Suppressor macrophage (primary cell): ENCODE measurements at places on chromosomes 6 and 20.
A peak's percentile ranks its signal among the peaks of the same experiment; 100 is the strongest.

- DNase-seq = no peak
Observed at GRCh38 chr6:128807577-128807976, 75.4 kb upstream of the LAMA2 start.

- no peak for DNase-seq
Observed at GRCh38 chr6:127148511-127148910, 30.0 kb downstream of the RSPO3 start.

GRCh38 chr20:32053648-32054047, 1.6 kb downstream of the HCK start:
- no peak for DNase-seq

GRCh38 chr6:30158475-30159040, 2.5 kb downstream of the TRIM10 start:
- no peak for DNase-seq

DNA sequence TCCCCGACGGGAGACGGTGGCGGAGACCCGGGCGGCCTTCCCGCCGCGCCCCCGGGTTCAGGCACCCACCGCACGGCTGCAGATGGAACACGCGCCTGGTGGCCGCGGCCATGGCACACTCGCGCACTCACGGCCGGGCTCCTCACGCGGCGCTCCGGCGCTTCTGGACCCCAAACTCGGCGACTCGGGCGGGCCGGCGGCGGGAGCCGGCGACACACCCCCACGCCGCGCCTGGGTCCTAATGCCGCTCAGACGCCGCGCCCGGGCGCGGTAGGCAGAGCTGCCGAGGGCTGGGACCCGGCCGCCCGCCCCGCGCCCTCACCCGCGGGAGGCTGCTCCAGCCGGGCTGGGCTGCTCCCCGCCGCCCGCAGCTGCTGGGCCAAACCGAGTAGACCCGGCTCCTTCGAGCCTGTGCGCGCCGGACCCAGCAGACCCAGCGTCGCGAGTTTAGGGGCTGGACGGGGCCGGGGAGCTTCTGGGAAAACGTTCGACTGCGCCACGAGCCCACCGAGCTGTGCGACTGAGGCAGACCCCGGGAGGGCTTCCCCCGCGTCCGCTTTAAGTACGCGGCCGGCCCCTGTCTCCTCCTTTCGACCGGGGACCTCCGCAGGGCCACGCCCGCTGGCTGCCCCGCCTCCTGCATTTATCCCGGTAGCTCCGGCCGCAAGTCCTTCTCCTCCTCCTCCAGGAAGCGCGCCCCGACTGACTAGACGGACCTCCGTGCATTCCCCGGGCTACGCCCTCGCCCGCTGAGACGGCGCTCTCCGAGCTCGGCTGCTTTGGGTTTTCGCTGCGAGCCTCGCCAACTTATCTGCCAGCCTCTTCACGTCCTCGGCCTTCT, at the start of gene SLC4A11:
TSS of gene SLC4A11 (minus strand) at position 165 of the 841 bp plus-strand sequence. CDS start at position 112, 53 bp downstream.
- DNase-seq = peak; percentile 91

GRCh38 chr6:32627831-32628230, 9.4 kb upstream of the HLA-DQA1 start:
- peak; percentile 65 for DNase-seq

GRCh38 chr20:59603176-59603575, 1.2 kb upstream of the PHACTR3 start:
- DNase-seq = no peak

DNA sequence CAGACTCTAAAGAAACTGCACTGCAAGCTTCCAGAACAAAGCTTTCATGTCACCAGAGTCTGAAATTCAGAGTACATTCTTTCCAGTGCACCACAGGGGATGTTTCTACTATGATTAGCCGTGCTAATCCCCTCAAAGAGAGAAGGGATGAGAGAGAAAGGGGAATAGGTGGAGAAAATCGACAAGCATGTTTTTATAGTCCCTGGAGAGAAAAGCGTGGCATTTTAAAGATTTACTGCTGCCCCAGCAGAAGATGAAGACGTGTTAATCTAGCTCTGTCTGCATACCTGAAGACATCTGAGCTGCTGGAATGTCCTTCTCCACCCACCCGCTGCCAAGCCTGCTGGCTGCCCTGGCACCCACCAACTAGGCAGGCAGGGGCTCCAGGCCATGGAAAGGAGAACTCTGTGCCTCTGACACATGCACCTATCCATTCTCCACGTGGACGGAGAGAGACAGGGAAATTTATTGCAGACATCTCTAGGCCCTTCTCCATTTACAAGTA, 4.1 kb downstream of the MYLK4 start:
- no peak for DNase-seq

DNA sequence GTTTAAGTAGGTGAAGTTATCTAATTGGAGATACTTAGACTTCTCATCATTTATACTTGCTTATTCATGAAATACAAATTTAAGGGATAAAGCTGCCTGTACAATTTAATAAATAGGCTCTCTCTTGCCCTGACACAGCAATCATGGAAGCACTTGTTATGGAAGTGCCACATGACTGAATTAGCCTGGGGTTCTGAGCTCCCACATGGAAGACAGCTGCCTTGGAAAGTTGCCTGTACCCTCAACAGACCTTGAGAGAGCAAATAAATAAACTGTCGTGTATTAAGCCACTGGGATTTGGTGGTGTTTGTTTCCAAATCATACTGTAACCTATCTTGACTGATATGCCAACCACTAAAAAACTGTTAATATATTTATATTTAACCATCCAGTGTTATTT, 87.0 kb upstream of the RSPO3 start:
- no peak for DNase-seq

- no peak for DNase-seq
Observed at GRCh38 chr20:62186887-62187866, 4.3 kb downstream of the MTG2 start.
